ENCODE measurements at places on chromosomes 6 and 20.
A peak's percentile ranks its signal among the peaks of the same experiment; 100 is the strongest.

DNA sequence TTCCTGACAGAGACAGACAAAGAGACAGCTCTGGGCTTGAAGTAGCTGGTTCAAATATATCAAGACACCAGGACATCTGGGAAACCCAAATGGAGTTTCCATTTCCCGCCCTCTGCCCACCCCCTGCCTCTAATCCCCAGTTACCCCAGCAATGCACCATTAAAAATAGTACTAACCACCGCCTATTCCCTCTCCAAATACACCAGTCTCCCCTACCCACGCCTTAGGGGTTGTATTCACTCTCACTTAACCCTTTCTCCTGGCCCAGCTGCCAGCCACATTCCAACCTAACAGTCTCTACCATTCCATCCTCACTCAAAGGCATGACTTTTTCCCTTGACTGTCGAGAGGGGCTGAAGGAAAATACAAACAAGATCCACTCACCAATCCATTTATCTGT, 22.4 kb downstream of the GABBR1 start:
- DNase-seq: no peak

DNA sequence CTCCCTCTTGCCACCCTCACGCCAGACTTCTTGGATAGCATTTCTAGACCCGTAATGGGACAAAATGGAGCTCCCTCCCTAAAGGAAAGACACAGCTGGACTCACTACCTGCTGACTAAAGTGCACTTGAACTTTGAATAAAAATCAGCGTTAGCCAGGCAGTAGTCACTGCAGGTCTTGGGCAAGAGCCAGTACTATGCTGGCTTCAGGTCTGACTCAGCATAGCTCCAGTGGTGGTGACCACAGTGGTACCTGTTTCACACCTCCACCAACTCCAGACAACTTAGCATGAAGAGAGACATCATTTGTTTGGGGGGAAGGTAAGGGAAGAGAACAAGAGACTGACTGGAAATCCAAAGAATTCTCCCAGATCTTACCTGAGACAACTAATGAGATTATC, 906.8 kb downstream of the GRIK2 start:
- DNase-seq: no peak

DNA sequence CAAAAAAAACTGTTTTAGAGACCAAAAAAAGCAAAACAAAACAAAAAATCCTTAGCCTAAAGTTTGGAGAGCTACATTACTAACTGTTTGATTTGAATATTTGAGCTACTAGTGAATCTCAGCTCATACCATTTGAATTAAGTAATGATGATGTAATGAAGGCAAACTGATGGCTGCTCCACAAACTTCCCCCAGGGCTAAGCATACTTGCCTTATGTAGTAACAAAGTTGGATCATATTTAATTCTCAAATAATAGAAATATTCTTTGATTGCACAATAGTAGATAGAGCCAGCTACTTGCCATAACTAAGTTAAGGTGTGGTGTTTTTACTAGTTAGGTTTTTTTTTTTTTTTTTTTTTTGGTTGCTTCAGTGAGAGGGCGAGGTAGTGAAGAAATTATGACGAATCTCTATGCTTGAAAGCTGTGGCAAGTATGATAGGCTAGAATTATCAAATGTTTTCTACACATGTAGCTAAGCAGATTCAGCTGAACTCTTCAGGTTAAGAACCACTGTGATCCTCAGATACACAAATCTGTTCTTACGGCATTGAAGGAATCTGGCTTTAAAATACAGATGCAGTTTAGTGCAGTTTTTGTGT, 2.9 kb downstream of the RAB32 start:
- DNase-seq: peak; percentile 87

GRCh38 chr20:48615871-48616270, 211.9 kb downstream of the PREX1 start:
- no peak for DNase-seq

GRCh38 chr6:56036916-56037600, 161.7 kb upstream of the BMP5 start:
- no peak for DNase-seq

Data from fibroblast of the conjunctiva (primary cell).